ENCODE measurements at places on chromosomes 2 and 18. TPM values are rescaled to one million over a fixed set of nuclear protein-coding genes. Genes with fewer than 3 reads are reported as not detected.

Gene POTEJ
- not detected for total RNA-seq

Gene IL37
- not detected for total RNA-seq

Gene GALNT3
- total RNA-seq: 14.4 TPM

GRCh38 chr18:70421471-70422390 is 132.9 kb downstream of the SOCS6 start:
- no peaks in the 10 kb centered on the region for H3K27me3 ChIP-seq
- DNase-seq: no peak
- H3K27ac ChIP-seq: no peak overlapping the region
- H3K4me3 ChIP-seq: no peak overlapping the region
- H3K4me1 ChIP-seq: no peaks in the 10 kb centered on the region

DNA sequence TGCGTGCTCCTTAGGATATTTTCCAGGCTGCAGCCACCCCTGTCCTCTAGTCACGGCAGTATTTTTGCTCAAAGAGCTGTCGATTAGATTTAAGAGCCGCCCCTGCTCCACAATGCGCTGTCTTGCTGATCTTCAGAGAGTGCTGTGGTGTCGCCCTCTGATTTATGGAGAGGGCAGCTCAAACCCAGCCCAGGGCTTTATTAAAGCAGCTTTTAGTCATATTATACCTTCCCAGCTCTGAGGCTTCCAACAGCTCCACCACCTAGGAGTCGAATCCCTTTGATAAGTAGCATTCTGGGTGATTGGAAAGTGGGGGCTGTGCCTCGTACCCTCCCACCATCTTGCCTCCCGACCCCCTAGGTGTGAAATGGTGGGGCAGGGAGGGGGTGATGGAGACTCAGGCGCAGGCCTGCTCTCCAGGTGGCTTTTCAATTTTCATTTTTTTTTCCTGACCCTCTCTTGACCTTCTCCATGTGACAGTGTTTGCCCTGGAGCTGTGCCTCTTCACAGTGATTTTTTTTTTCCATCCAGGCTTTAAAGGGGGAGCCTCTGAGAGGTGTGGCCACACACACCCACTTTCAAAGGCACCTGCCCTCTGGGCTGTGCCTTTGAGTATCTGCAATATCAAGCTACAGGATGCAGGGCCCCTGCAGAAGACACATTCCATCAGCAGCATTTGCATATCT is 53.1 kb upstream of the NRP2 start:
- no peaks in the 10 kb centered on the region for H3K36me3 ChIP-seq
- no peak overlapping the region for H3K27ac ChIP-seq
- H3K27me3 ChIP-seq: peaks cover 2% of the 10 kb centered on the region
- no peak overlapping the region for H3K4me3 ChIP-seq
- no peaks in the 10 kb centered on the region for H3K4me1 ChIP-seq

- H3K4me1 ChIP-seq: no peaks in the 10 kb centered on the region
- H3K27me3 ChIP-seq: no peaks in the 10 kb centered on the region
- peak; percentile 7 for DNase-seq
- H3K4me3 ChIP-seq: no peak overlapping the region
- no peak overlapping the region for H3K27ac ChIP-seq
Measured at GRCh38 chr2:73004889-73005596, 66.5 kb downstream of the SFXN5 start.
